ENCODE measurements at places on chromosomes 7 and 10.

- DNase-seq, result no peak
Measured at GRCh38 chr10:84076047-84076388, 63.3 kb upstream of the GHITM start.

GRCh38 chr7:112437072-112437471, 13.2 kb upstream of the IFRD1 start:
- no peak for DNase-seq

DNA sequence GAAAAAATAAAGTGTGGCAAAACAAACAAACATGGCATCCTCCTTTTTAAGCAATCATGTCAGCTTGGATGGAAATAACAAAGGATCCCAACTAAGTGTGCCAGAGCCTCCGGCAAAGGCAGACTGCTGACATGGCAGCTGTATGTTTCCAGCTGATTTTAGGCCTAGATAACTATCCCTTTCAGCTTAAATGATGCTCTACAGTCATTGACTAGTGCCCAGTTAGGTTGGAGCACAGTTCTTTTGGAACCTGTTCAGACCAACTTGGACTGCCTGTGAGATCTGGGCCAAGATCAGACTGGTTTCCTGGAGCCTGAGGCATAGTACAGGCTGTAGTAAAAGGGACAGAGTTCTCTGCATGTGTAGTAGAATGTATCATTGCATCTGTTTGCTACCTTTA, 128.7 kb downstream of the DYNC1I1 start:
- no peak for DNase-seq

- DNase-seq, result no peak
Measured at GRCh38 chr7:101303102-101303701, 18.4 kb downstream of the IFT22 start.

- no peak for DNase-seq
Measured at GRCh38 chr10:124629415-124629814, 114.8 kb downstream of the FAM53B start.

DNA sequence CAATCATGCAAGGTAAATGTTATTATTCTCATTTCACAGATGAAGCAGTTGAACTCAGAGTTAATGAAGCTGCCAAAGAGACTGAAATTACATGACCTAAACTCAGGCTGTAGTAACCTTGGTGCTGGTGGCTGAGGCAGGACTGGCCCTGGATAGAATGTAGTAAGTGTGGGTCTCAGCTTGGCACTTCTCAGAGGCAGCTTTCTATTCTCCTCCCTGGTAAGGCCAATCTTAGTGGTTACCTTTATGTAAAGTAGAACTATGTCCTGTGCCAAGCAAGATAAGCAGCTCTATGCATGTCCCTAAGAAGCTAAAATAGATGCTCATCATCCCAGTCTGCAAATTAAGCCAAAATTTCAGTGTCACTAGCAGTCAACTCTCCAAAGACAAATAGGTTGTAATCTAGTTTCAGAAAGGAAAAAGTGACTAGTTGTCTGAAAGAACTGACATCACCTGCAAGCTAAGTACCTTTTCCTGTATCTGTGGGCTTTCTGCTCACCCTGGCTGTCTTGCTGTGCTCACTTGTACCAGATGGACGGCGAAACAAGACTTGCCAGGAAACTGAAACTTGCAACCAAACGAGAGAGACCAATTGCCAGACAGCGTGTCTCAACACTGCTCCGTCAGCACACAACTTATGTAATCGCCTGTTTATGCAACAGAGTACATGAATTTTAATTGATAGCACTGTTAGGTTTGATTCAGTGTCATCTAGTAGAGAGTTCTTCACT, 43.7 kb downstream of the CH25H start:
- DNase-seq, result peak; percentile 17

GRCh38 chr10:113965683-113966082, 78.0 kb upstream of the ADRB1 start:
- DNase-seq, result no peak

DNA sequence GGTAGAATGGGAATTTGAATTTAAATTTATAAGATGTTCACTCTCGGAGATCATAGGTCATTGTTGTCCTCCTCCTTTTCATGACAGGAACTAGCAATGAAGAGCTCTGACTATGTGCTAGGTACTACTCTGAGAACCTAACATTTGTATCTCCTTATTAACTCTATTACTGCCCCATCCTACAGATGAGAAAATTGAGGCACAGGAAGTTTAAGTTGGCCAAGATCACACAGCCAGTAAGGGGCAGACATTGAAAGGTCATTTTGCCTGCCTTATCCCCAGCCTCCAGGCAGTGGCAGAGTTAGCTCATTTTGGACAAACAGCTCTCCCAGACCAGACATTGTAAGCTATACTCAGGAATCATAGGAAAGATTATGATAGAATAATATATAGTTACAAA, 6.0 kb downstream of the SRGN start:
- DNase-seq, result no peak

DNA sequence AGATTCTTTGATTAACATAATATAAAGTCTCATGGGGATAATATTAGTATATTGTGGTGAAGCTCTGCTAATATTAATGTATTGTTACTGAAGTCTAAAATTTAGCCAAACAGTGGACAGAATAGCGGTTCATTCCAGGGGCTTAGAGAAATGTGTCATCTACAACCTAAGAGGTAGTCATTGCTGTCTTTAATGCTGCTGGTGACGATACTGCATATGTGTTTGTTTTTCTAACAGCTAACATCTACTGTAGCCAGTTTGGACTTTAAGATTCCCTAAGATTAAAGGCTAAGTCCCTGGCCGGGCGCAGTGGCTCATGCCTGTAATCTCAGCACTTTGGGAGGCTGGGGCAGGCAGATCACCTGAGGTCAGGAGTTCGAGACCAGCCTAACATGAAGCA, 102.0 kb upstream of the SAMD8 start:
- no peak for DNase-seq

GRCh38 chr7:80537091-80537490, 25.2 kb upstream of the GNAT3 start:
- DNase-seq, result no peak

DNA sequence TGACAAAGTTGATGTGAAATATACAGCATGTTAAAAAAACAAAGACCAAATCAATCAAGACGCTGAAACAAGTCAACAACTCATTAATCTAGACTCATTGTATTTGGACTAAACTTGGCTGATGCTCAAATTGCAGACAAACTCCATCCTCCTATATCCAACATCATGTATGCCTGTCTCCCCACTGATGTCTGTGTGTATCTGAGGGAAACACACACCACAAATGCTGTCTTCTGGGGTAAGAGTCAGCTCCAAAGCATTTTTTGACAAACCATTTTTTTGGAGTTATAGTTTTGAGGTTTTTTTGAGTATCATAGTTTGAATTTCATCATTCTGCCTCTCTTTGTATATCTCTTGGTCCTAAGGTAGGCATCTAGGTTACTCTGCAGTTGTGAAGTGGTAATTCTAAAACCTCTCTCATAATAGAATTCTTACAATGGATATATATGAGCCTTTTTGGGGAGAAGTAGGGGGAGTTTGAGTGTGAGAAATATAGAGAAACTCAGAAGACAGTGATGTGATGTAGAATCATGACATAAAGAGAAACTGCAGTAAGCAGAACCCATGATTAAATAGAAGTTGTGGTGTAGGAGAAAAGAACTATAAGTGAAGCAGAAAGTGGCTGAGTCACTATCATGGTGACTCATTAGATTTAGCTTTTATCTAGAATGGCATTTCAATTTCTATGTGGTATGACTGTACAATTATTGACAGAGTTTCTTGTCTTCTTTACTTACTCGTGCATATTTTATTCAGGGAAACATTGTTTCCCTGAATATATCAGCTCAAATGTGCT, 1531.1 kb upstream of the LRRTM3 start:
- no peak for DNase-seq

Data from activated CD4-positive, CD25-positive, alpha-beta regulatory T cell treated with anti-CD3 and anti-CD28 coated beads, Interleukin-2, amount 50 U/mL, for 16 hours (primary cell).